ENCODE measurements at places on chromosomes 6 and 20.

GRCh38 chr6:132780770-132781371, 17.6 kb downstream of the SLC18B1 start:
- no peak for DNase-seq

GRCh38 chr6:86848986-86849385, 88.3 kb upstream of the HTR1E start:
- no peak for DNase-seq

DNA sequence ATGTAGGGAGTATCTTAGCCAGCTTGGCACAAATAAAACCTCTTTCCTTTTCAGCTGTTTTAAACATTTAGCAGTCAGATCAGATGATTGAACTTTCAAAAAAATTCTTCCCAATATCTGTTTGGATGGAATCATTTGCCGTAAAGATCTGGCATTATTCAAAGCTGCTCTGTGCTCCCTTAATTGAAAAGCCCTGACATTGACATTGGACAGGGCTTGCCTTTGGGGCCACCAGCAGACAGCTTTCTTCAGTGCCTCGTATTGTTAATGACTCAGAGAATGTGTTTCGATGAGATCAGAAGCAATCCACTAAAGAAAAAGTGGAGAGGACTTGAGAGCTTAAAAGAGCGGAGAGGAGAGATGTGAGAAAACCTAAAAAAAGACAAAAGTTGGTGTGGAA, 343.5 kb downstream of the NRN1 start:
- DNase-seq: no peak

- DNase-seq: peak; percentile 49
Observed at GRCh38 chr20:3407040-3407770, at the start of gene DNAAF9. TSS of gene DNAAF9 (minus strand) at chr20:3407669. CDS start at chr20:3407557, 112 bp downstream.

- DNase-seq: no peak
Observed at GRCh38 chr20:40320517-40321011, 368.5 kb downstream of the MAFB start.

GRCh38 chr6:170135821-170136471, 154.9 kb downstream of the DLL1 start:
- no peak for DNase-seq

DNA sequence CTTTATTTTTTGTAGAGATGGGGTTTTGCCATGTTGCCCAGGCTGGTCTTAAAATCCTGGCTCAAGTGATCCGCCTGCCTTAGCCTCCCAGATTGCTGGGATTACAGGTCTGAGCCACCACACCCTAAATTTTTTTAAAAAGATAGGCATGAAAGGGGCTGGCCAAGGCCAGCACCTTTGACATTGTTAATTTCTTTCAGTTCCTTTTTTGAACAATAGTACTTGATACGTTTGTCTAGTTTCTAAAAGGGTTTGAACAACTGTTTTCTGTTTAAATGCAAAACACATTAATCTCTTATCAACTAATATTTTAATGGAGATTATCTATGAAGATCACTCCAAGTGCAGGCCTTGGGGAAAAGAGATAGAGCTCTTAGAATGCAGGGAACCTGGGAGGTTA, 37.6 kb upstream of the PTPRK start:
- DNase-seq: no peak

GRCh38 chr20:19277381-19277780, 64.9 kb downstream of the SLC24A3 start:
- no peak for DNase-seq
